GM10248 (cell line): ENCODE measurements at places on chromosomes 2 and 18.

DNA sequence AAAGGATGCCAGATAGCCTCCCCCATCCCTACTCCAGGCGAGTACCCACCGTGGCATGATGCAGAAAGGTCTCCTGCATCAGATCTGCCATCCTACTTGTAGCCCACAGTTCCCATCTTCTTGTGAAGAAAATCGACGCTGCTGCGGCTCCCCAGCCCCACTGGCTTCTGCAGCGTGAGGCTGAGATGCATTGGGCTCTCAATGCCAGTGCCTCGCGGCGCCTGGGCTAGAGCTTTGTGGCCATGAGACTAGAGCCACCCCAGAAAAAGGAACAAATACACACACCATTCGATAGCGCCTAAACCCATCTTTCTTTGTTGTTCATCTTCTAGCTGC lies 2.8 kb downstream of the NOL4 start:
- DNase-seq, result no peak

DNA sequence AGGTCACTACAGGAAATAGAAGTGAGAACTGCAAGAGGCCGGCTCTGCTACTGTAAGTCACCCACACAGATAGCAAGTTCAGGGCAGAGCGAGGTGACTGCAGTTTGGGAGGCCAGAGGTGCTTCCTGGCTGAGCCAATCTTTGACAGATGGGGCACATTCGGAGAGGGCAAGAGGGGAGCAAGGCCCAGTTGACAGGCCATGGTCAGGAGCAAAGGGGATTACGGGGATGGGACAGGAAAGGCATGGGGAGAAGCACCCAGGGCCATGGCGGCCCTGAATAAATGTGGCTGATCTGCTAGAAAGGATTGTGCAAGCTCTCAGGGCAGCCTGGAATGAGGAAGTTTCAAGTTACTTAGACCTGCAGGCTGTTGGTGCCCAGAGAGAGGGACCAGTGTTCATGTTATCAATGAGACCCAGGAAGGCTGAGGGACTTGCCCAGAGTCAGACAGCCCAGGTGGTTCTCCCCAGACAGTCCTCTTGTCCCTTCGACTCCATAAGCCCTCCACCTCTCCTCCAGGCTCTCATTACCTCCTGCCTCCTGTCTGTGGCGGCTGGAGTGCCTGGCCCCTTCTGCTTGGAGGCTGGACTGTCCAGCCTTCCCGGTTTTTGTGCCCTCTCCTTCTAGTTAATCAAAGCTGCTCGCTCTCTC lies 123.3 kb downstream of the CTIF start:
- DNase-seq, result no peak

DNA sequence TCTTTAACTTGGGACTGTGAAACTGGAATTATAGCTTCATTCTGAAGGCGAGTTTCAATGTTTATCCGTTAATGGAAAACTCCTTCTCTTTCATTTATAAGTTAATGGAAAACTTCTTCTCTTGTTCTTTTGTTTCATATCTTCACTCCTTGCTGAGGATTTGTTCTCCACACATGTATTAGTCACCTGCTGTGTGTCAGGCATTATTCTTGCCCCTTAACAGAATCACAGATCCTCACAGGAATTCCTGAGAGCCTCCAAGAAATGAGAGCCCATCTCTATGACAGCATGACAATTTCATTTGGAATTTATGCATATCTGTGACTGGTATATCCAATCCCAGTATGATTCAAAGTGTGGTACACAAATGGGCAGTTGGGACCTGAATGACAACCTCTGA lies 545.8 kb downstream of the BCL11A start:
- no peak for DNase-seq

GRCh38 chr18:54075689-54076088 lies 148.8 kb downstream of the MBD2 start:
- DNase-seq, result no peak

GRCh38 chr2:109499566-109499965 lies 114.2 kb downstream of the SEPTIN10 start:
- DNase-seq, result no peak

DNA sequence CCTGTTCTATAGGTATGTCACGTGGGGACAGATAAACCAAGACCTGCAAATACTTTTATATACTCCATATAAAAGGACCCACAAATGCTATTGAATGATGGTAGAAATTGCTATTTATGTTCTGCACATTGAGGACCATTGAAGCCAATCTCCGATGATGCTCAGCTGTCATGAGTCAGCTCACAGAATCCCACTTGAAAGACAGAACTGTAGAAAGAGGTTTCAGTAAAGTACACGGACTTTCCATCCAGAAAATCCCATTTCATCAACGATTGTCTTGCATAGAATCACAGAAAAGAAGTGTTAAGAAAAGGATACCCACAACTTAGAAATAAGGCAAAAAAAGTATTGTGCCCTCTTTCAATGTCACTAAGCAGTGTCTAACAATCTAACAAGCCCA lies 169.0 kb upstream of the COPS8 start:
- DNase-seq, result no peak

DNA sequence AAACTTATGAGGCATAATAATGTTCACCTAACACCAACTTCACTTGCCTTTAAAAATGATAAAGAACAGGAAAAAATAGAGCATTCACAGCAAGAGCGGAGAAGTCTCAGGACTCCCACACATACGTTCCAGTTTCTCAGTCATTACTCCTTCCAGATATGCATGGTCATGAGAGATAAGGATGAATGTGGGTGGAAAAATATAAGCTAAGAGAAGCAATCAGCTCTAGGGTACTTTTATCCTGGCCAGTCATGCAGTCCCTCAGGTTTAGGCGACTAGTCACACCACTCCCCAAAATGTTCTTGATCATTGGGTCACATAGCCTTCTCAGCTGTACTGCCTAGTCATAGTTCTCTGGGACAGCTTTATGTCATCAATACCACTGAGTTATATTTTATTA lies 29.2 kb upstream of the CCDC178 start:
- DNase-seq, result no peak

DNA sequence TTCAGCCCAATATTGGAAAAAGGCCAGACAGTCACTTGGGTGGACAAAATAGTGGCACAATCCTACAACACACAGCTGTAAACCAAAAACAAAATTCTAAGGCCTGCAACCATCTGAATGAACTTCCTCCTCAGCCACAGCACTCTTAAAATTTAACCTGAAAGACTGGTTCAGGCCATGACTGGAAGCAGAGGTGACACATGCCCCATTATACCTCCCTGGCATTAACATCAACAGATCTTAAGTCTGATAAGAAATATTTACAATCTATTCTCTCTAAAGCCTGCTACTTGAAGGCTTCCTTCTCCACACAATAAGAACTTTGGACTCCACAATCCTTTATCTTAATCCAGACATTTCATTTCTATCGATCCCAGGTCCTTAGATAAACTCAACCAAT lies 192.4 kb upstream of the LRP1B start:
- no peak for DNase-seq

DNA sequence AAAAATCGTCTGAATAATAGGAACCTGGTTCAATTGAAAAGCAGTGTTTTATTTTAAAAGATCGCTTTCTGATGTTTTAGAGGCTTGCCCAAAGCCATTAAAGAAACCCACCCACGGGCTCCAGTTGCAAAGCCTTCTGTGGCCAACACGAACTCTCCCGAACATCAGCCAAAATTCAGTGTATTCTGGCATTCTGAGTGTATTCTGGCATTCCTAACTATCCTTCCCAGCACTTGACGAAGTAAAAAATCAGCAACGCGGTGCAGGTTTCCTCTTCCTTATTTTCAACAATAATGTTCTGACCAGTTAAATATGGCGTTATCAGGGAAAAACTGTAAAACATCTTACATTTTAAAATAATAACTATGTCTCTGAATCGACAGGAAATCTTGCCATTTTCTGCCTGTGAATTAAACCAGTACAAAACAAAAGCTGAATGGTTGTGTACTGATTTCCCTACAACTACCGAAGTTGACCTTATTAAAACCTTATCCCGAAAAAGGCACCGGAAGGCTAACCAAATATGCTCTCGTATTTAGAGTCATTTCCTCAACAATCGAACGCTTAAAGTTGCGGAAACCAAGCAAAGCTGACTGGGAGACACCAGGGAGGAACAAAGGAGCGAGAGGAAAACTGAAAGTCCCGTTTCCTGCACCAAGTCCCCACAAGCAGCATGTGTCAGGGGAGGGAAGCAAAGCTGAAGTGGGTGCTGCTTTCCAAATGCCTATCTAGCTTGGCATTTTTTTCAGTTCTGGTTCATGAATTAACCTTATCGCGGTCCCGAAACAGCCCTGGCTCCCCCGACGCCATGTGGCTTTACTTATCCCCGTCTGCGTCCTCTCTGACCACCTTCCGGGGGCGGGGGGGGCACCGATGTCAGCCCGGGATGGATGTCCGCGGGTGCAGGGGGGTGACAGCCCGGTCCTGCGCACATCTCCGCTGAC lies 44.3 kb downstream of the ZNF516 start:
- DNase-seq, result peak; percentile 48

GRCh38 chr18:382423-382984 lies 114.7 kb upstream of the THOC1 start:
- no peak for DNase-seq

GRCh38 chr2:23489471-23490322 lies 104.7 kb downstream of the KLHL29 start:
- no peak for DNase-seq

DNA sequence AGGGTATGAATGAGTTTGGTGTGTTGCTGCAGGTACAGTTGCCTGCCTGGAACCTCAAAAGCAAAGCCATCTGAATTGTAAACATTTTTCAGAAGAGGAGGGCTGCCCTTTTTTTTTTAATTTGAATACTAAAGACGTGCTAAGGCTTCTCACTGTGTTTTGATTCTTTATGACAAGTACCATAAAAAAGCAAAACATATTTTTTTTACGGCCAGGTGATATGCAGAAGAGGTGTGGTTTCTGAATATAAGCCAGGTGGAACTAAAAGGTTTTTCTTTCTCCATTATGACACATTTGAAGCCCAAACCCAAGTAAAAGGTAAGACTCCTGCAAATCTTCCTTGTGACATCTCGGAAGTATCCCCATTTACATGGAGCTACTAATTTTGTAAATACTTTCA lies 246.3 kb downstream of the IRS1 start:
- no peak for DNase-seq

DNA sequence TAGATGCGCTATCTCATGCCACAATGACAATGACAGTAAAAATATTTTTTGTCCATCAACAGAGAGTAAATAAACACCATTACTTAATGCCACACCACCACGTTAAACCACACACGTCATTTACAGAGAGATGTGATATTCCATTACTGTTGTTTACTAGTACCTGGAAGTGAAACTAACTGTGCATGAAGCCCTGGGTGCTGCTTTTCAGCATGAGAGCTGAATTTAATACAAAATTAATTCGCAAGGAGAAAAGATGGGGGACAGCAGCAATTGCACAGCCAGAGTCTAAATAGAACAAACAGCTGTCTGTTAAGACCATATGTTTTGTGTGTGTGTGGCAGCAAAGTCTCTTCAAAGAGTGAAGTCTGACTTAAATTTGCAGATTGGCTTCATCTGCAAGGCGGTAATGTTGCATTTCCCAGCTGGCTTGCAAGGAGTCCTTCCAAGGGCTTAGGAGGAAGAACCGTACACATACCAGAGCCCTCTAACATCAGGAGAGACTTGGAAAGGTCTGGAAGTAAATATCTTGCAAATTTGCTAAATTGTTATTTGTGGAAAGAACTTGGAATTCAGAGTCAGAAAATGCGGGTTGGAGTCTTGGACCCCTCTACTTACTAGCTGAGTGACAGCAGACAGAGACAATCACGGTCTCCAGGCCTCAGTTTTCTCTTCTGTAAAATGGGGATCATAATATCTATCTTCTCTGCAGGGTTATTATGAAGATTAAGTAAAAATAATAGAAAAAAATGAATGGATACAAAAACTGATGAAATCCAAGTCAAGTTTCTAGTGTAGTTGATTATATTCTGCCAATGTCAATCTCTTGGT lies 127.6 kb downstream of the ALPK2 start:
- peak; percentile 40 for DNase-seq
